ENCODE measurements at places on chromosomes 2 and 18.

DNA sequence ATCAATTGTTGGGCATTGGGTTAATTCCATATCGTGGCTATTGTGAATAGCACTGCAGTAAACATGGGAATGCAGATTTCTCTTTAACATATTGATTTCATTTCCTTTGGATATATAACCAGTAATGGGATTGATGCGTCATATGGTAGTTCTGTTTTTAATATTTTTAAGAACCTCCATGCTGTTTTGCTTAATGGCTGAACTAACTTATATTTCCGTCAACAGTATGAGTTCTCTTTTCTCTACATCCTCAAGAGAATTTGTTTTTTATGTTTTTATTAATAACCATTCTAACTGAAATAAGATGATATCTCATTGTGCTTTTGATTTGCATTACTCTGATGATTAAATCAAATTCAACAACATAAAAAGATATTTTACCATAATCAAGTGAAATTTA, 228.5 kb upstream of the FSIP2 start:
- no peak for DNase-seq

GRCh38 chr2:25411281-25411680, 69.6 kb upstream of the DNMT3A start:
- no peak for DNase-seq

DNA sequence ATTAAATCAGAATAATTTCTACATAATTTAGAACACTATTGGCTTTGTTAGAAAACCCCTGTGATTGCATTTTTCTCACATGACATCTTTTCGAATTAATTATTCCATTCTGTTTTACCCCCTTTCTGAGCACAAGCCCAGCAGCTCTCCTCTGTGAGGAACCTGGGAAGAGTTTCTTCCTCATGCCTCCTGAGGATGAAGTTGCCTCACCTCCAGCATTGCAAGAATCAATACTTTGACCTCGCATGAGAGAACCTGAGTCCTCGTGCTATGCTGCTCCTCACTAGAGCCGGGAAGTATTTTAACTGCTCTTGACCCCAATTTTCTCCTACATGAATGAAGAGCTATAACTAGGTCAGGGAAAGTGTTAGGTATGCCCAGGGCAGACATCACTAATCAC, 77.1 kb upstream of the RAPH1 start:
- no peak for DNase-seq

DNA sequence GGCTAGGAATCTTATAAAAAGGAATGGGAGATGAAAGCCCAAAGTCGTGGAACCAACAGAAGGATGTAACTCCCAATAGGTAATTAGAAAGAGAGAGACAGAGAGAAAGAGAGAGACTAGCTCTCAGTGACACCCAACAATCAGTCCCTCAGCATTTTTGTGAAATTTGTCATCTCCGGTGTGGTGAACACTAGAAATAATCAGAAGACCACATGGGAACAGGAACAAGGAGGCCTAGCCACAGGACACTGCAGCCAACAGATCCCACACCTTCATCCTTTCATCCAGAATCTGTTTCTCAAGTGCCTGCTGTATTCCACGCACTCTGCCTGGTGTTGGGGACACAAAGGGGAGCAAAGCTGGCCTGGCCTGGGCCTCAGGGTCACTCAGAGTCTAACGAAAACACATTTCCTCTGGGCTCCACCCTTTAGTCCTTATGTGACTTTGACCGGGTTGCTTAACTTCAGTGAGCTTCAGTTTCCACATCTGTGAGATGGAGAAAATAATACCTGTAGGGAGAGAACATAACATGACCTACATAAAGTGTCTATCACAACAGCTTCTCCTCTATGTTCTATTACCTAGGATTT, 53.1 kb downstream of the EHD3 start:
- DNase-seq = no peak

- DNase-seq = no peak
Measured at GRCh38 chr2:218332288-218332687, 24.4 kb upstream of the CATIP start.

GRCh38 chr18:22689712-22690111, 243.4 kb upstream of the RBBP8 start:
- DNase-seq = no peak

GRCh38 chr2:134178138-134178877, 75.6 kb upstream of the MGAT5 start:
- DNase-seq = no peak

- no peak for DNase-seq
Measured at GRCh38 chr18:78733762-78734613, 245.6 kb upstream of the SALL3 start.

GRCh38 chr18:9790261-9790660, 82.2 kb downstream of the RAB31 start:
- DNase-seq = no peak

- no peak for DNase-seq
Measured at GRCh38 chr18:80181642-80182461, 65.5 kb downstream of the PARD6G start.

DNA sequence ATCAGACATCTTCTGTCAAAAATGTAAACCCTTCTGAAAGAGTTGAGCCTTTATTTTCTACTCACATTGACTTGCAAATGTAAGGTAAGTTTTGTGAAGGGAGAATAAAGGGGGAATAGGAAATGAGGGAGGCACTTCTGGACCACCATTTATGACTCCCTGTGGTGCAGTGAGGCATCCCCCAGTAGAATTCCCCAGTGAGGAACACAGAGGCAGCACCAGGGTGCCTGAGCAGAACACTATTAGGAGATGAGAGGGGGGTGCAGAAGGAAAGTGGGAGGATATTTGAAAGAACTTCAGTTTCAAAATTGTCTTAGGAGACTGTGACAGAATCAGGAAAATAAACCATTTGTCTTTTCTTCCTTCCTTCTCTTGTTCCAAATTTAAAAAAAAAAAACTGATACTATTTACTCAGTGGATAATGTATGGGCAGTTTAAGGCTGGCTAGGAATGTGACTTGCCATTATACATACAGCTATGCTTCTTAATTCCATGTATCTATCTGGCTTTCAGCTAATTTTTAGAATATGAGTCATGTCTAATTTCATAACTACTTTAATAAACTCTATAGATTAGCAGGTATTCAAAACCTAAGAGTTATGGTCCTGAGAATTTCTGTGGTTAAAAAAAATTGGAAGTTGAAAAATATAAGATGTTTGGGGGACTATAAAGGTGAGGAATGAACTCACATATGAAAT, 478.1 kb upstream of the CHAC2 start:
- DNase-seq = no peak

DNA sequence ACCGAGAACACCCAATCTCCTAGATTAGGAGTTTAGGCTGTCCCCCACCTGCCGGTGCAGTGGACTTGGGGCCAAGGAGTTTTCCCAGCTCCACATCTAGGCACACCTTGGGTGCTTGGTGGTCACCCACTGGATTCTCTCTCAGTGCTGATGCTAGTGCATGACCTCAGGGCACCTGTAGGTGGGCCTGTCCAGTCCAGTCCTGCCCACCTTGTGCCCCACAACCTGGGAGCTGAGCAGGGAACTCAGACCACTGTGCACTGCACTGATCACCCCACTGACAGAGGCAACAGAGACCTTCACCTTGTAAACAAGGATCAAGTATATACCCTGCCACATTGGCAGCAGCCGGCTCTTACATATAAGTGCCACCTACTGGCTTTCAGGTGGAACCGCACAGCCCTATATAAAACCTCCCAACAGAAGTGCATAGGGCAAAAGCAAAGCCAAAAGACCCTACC, 12.7 kb upstream of the CDH19 start:
- DNase-seq = no peak

DNA sequence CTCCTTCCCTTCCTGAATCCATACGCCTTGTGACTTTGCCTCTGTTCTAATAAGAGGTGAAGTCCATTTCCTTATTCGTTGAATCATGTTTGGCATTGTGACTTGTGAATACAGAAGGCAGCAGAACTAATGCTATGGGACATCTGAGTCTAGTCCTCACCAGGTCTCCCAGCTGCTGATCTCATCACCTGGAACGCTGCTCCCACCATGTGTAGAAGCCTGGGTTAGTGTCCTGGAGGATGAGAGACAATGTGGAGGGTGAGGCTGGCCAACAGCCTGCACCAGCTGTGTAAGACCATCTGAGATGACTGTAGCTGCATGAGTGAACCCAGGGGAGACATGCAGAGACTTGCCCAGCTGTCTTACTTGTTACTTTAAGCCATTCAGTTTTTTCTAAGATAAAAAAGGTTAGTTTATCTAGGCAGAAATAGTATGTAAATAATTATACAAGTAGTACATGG, 3.5 kb upstream of the HAAO start:
- DNase-seq = no peak

GRCh38 chr2:225471039-225471438, 71.5 kb downstream of the NYAP2 start:
- no peak for DNase-seq

DNA sequence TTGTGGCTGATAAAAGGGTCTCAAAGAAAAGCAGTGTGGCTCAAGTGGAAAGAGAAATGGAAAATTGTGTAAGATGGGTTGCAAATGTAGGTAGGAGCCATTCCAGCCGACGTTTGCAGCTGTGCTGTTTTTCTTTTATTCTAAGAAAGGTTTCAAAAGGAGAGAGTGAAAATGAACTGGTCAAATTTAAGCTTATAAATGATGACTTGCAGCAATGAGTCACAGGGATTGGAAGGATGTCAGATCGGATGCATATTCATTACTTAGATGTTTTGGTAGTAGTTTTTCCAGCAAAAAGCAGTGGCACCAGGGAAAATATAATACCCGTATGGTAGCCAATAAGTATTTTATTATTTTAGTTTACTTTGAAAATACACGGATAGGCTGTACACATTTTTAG, 79.1 kb downstream of the LRRTM4 start:
- no peak for DNase-seq

- no peak for DNase-seq
Measured at GRCh38 chr2:231000211-231000904, 4.4 kb downstream of the SPATA3 start.

- DNase-seq = no peak
Measured at GRCh38 chr2:111186933-111187332, 66.2 kb downstream of the BCL2L11 start.

DNA sequence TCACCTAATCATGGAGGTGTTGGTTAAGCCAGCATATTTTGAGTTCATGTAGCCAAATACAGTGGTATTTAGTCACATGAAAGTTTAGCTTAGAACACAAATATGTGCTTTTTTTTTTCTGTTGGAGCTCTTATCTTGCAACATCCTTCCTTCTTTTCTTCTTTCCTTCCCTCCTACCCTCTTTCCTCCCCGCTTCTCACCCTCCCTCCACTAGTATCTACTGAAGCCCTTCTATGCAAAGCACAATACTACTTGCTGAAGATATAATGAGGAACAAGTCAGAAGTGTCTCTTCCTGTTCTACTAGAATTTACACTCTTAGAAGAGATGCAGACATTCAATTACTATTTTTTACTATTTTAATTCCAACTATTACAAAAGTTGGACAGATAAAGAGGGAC, 105.0 kb upstream of the ITGA4 start:
- DNase-seq = no peak

DNA sequence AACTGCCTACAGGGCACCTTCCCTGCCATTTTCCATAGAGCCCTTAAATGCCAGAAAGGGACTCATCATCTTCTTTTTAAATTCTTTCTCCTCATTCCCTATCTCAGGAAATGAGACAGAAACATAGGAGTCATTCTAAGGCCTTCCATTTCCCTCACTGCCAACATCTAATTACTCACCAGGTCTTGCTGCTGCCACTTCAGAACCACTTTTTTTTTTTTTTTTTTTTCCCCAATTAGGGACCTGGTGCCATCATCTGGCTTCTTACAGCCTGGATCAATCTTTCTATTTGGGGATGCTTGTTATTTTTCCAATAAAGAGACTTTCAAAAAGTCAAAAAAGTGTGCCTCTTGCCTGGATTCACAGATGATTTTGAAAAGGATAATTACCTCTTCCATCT, 373.4 kb downstream of the LPIN1 start:
- no peak for DNase-seq

DNA sequence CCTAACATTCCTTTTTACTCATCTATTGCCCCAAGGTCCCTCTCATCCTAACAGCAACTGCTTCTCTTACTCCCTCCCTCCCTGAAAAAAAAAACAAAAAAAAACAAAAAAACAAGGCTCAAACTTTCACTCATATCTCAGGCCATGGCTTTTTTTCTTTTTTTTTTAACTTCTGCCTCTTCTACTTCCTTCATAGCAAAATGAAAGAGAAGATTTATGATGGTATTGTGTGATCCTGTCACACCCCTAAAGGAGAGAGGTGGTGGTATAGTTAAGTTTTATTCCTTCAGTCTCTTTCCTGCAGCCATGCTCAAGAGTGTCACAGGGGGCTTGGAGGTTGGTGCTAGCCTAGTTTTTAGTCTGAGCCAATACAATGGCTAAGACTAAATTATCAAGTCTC, 21.5 kb upstream of the EPC2 start:
- no peak for DNase-seq

- no peak for DNase-seq
Measured at GRCh38 chr2:38700113-38700785, 34.3 kb downstream of the GALM start.

DNA sequence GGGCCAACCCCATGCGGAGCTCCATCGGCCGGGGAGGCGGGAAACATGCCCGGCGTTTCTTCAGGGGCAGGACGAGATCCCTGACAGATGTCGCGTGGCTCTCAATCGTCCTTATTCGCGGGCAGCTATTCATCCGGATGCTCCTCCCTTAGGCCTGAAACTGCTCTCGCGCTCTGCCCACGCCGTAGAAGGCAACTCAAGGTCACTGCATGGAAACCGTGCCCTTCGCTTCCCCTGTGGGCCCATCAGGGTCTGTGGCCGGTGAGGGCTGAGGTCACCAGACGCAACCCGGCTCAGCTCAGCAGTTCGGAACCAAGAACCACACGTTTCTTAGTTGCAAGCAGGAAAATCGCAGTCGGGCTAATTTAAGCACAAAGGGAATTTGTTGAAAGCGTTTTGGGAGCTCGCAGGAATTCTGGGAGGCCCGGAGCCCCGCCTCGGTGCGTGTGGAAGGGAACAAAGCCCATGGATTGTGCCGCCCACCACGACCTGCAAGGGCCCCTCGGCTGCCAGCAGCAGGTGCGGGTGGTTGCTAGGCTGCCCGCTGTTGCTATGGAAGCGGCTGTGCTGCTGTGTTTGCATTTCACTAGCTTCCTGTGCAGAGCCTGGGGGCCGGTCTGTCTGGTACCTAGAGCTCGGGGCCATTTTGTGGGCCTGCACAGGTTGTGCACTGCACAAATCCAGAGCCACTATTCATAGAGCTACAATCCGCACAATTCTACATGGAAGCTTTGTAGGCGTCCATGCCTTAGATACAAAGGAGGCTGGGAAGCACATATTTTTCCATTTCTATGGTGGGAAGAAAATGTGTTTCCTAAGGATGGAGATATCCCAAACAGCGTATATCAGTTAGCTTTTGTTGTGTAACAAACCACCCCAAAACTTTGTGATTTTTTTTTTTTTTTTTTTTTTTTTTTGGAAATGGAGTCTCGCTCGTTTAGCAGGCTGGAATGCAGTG, 6.0 kb upstream of the ALLC start:
- DNase-seq = peak; percentile 37

- DNase-seq = no peak
Measured at GRCh38 chr2:41878716-41879234, 169.0 kb upstream of the PKDCC start.

Measured in activated effector memory CD4-positive, alpha-beta T cell treated with Interleukin-2 at 50 U/mL for 16 hours (primary cell).